ENCODE measurements at places on chromosomes 16 and 17.

GRCh38 chr17:71084219-71084618 lies 914.9 kb downstream of the KCNJ2 start:
- peak; percentile 44 for DNase-seq

GRCh38 chr16:66295213-66295612 lies 71.3 kb upstream of the CDH5 start:
- no peak for DNase-seq

DNA sequence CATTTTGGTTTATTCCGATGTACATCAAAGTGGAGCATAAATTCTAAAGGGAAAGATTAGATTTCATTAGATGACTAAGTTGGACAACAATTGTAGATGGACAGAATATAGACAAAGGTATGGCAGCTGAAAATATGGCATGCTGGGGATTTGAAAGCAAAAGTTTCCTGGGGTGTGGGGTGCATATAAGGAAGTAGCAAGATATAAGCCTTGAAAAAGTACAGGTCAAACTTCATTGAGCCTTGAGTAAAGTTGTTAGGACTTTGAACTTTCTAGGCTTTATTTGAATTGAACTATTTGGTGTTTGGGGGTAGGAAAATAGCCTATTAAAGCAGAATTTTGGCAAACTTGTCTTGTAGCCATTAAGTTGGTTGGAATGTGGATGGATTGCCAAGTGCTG lies 75.8 kb upstream of the KCNJ16 start:
- DNase-seq = no peak

DNA sequence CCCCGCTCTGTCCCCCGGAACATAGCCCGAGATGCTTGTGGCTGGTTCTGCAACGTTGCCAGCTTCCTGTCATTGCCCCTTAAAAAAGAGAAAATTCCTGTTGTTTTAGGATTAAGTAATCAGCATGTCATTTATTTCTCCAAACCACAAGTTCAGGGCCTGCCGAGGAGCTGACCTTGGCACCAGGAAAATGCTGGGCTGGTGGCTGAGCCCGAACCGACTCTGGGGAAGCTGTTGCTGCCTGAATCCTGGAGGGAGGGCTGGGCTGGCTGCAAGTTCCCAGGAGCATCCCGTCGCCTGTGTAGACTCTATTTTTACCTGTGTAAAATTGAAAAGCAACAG lies 130.9 kb upstream of the FOXF1 start:
- no peak for DNase-seq

- DNase-seq = no peak
These were observed 804.4 kb upstream of the RBFOX1 start for GRCh38 chr16:6528217-6528616.

DNA sequence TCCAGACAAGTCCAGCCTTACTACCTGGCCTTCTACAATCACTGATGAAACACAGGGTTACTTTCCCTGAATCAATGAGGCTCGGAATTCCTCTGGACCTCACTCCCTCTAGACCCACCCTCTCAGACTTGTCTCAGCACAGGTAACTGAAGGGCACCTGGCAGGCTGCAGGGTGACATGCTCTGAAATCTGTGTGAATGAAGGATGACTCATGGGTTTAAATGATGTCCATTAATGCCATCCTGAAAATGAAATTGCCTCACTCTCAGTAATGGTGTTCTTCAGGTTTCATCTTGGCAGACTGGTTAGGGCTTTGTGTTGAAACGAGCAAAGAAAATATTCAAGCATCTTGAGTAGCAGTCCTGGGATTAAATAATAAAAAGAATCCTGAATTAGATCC lies 134.4 kb downstream of the MAF start:
- no peak for DNase-seq

DNA sequence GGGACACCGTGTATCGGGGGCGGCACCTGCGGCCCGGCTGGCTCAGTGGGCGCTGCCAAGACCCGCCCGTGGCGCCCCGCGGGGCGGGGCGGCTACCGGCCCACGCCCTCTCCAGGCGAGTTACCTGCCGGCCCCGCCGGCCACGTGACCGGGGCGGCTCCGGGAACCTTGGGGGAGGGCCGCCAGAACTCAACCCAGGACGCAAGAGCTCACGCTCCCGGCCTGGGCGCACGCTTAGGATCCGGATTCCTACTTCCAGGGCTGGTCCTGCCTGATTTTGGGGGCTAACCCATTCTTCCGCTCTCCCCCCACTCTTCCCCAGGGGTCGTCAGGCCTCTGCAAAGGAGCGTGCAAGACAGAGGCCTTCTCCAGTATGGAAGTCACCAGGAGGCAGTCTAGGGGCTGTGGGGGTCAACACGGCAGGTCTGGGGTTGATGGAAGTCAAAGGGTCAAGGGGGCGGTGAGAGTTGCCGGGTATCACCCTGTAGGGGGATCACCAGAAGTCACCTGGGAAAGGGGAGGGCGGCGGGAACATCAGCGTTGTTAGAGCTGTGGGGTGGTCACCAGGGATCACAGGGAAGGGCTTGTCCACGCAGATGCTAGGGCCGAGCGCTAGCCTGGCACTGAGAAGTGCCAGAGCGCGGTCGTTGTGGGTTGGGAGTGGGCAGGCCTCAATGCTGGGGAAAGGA lies 354 bp upstream of the ESRP2 start:
- peak; percentile 22 for DNase-seq

- no peak for DNase-seq
These were observed 2.4 kb downstream of the PFN1 start for GRCh38 chr17:4945944-4946280.

DNA sequence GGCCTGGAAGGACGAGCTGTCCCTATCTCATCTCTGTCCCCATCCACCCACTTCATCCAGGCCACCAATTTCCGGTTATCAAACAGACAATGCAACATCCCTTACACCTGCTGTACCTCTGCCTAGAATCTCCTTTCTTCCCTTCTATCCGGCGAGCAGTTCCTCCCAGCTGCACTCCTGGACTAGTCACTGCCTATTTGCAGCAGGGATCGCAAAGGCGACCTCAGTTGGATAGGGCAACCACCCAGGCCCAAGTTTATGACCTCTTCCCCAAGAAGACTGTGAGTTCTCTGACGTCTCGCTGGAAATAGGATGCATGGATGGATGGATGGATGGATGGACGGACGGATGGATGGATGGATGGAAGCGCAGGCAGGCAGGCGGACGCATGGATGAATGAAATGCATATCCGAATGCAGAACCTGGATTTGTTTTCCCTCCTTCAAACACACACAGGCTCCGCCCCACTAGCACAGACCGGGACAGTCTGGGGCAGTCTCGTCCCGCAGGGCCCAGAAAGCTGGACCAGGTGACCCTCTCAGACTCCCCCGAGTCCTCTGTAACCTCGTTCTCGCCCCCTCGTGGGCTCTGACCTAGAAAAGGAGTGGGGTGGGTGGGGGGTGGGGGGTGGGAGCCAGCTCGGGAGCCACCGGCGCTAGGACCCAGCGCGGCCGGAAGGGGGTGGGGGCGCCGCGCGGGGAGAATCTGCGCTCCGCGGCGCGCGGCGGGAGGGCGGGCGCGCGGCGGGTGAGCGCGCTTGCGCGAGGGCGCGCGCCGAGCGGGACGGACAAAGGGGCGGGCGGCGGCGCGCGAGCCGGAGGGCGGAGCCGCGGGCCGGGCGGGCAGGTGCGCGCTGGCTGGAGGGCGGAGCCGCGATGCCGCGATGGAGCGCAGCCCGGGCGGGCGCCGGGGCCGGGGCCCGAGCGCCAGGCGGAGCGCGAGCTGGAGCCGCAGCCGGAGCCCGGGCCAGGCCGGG lies at the start of gene SBK1:
TSS of gene SBK1 (plus strand) at position 875 of the 976 bp plus-strand sequence. CDS start 24,867 bp downstream, outside the sequence.
- DNase-seq = peak; percentile 86

GRCh38 chr17:48052956-48053757 lies 5.0 kb downstream of the NFE2L1 start:
- DNase-seq = no peak

GRCh38 chr16:23048164-23048563 lies 101.1 kb downstream of the USP31 start:
- DNase-seq = no peak

GRCh38 chr16:63467513-63467912 lies 1431.3 kb upstream of the CDH8 start:
- DNase-seq = no peak

GRCh38 chr16:88516601-88517061 lies 53.6 kb upstream of the ZC3H18 start:
- no peak for DNase-seq

DNA sequence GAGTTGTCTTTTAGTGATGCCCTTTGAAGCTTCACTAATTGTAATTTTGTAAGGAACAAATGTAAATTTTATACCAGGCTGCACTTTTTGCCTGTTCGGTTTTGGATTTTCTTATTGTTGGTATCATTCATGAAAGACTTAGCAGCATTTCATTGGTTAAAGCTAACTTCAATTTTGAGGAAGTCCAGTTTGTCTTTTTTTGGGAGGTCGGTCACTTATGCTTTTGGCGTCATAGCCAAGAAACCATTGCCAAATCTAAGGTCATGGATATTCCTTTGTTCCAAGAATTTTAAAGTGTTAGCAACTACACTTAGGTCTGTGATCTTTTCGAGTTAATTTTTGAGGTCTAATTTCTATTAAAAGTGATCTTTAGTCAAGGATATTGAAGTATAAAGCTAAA lies 77.1 kb downstream of the PRKCA start:
- no peak for DNase-seq

DNA sequence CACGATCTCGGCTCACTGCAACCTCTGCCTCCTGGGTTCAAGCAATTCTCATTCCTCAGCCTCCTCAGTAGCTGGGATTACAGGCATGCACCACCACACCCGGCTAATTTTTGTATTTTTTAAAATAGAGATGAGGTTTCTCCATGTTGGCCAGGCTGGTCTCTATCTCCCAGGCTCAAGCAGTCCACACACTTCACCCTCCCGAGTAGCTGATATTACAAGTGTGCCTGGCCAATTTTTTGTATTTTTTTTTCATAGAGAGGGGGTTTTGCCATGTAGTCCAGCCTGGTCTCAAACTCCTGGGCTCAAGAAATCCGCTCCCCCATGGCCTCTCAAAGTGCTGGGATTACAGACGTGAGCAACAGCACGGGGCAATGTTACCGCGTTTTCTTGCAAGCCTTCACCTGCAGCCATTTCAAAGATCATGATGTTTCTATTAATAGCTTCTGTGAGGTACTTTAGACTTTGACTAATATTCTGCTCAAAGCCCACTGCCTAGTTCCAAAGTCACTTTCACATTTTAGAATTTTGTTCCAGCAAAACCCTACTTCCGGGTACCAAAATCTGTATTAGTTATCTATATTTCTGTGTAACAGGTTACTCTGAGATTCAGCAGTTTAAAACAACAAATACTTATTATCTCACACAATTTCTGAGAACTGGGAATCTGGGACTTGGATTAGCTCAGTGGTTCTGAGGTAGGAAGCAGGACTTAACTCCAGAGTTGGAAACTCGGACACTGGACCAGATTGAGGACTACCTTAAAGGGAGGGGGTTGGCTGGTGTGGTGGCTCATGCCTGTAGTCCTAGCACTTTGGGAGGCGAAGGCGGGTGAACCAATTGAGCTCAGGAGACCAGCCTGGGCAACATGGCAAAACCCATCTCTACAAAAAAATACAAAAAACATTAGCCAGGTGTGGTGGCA lies 12.0 kb upstream of the MED13 start:
- DNase-seq = no peak

GRCh38 chr17:52145476-52145875 lies 13.0 kb downstream of the CA10 start:
- peak; percentile 58 for DNase-seq

- no peak for DNase-seq
These were observed 27.4 kb downstream of the UBN1 start for GRCh38 chr16:4874666-4875065.

- DNase-seq = no peak
These were observed 178.3 kb downstream of the MAP2K6 start for GRCh38 chr17:69592692-69593350.

DNA sequence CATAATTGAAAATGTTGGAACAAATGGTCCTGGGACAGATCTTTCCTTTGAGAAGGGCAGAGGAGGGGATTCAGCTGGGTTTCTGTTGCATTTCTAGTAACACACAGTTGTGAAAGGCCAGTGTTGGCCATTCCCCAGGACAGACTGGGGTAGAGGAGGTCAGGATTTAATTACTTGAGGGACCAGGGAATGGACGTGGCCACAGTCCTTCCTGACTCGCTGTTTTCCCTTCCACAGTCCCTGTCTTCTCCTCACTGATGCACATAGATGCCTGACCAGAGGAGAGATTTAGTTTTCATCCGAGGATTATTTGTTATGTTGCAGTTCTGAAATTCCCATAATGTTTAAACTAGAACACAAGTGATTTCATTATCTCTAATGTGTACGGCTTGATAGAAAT lies 25.2 kb upstream of the HEATR6 start:
- DNase-seq = no peak

DNA sequence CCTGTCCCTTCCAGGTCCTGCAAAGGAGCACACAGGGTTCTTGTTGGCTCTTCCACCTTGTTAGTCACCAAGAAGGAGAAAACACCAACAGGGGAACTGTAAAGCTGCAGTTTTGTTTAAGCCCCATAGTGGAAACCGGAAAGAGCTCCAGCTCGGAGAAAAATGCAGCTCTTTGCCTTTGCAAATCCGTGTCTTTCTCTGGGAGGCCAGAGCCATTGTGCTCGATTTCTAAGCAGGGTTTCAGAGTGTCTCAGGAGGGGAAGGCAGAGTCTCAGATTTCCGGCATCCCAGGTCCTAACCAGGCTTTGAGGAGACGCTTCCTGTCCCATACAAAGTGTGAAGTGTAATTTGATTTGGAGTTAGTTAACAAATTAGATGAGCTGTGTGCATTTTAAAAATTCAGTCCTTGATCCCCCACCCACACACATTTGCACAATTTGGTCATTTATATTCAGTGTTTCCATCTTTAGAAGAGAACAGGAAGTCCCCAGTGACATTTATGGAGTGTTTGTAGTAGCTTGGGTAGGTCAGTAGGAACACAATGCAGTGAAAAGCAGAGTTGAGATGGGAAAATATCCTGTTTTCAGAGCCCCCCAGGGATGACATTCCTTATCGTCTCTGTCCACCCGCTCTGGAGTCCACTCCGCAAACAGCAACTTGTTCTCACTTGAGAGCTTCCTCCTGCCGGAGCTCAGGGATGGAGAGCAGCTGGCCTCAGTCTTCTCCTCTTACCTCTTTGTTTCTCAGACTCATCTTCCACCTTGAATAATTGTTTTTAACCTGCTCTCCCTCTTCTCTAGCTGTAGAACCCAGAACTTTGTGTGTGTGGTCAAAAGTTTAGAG lies 331.9 kb downstream of the SEC14L1 start:
- DNase-seq = no peak

DNA sequence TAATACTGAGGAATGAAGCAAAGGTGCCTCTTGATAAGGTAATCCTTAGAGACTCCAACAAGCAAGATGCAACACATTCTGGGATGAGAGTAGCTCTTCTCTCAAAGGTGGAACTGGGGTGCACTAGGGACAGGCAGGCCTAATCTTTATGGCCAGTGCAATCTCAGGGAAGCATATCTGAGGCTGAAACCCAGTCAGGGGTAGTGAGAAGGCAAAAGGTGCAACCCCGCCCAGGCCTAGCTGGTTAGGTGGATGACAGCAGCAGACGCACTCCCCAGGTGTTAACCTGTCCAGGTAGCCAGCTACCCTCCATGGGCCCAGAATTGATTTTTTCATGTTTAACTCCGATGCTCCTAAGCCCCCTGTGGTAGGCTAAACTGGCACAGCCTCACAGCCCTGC lies 9.9 kb upstream of the SLC46A1 start:
- no peak for DNase-seq
